Small intestine (tissue), 16 donors: ENCODE measurements at places on chromosomes 6 and 20.

DNA sequence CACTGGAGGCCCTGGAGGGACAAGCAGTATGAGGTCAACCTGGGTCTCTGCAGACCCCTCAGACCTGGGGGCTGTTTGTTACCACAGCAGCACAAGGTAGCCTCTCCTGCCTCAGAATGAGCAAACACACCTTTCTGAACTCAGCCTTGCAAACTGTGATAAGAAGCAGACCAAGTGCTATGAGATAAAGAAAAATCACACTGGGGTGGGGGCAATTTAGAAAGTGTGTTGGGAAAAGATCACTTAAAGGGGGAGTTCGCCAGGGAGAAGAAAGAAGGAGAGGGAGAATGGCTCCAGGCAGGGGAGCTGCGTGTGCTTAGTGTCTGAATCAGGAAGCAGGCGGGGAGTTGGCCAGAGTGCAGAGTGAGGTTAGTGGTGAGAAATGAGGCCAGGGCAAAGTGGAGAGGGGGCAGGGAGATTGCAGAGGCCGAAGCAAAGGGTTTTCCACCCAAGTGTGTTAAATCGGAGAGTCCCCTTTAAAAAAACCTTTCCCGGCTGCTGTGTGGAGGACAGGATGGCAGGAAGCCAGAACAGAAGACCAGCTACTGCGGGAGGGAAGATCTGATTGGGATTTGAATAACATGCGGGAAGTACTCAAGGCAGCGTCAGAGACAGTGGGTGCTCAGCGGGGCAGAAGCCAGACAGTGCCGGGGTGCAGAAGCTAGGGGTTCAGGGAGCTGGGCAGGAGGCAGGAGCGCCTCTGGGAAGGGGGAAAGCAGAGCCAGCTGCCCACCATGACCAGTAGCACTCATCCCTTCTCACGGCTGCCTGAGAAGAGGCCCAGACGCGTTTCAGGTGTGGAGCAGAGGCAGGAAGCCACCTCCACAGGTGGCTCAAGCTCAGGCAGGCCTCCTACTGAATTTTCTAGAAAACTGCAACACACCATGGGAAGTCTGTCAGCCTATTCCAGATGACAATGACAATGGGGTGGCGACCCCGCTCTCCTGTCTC, 9.0 kb downstream of the ADA start:
- DNase-seq, result peak; percentile 82

GRCh38 chr6:156189714-156190113, 587.5 kb upstream of the ARID1B start:
- DNase-seq, result no peak

- no peak for DNase-seq
Observed at GRCh38 chr6:112466373-112467151, 119.4 kb downstream of the RFPL4B start.

GRCh38 chr6:110356778-110357177, 1.4 kb downstream of the METTL24 start:
- DNase-seq, result no peak

DNA sequence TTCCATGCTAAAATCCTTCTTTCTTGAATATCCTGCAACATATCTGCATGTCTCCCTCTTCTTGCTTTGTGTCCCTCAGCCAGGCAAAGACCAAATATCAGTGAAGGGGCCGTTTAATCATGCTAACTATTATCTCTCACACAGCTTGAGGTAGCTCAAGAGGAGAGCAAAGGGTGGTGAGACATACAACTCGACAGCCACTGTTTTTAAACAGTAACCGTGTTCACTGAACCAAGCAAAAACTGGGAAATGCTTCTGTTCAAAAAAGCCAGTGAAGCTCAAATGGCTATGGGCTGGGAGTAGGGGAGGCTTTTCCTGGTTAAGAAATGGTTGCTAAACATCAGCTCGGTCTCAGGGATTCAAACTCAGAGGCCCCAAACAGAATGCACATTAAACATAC, 83.4 kb downstream of the MAP7 start:
- no peak for DNase-seq

GRCh38 chr6:795046-795685, 102.2 kb upstream of the EXOC2 start:
- no peak for DNase-seq

- no peak for DNase-seq
Observed at GRCh38 chr6:159616456-159616855, 76.6 kb downstream of the SOD2 start.

- no peak for DNase-seq
Observed at GRCh38 chr6:33577718-33578117, 2.4 kb downstream of the BAK1 start.

GRCh38 chr6:140181876-140182275, 807.4 kb upstream of the CITED2 start:
- DNase-seq, result no peak

- DNase-seq, result peak; percentile 42
Observed at GRCh38 chr20:20237093-20237959, 130.6 kb upstream of the INSM1 start.
